Panc1 (cell line): ENCODE measurements at places on chromosomes 13 and 19. TPM values are rescaled to one million over a fixed set of nuclear protein-coding genes. Genes with fewer than 3 reads are reported as not detected.

- DNase-seq: no peak
Observed at GRCh38 chr19:1252821-1253513, 4.6 kb downstream of the MIDN start.

DNA sequence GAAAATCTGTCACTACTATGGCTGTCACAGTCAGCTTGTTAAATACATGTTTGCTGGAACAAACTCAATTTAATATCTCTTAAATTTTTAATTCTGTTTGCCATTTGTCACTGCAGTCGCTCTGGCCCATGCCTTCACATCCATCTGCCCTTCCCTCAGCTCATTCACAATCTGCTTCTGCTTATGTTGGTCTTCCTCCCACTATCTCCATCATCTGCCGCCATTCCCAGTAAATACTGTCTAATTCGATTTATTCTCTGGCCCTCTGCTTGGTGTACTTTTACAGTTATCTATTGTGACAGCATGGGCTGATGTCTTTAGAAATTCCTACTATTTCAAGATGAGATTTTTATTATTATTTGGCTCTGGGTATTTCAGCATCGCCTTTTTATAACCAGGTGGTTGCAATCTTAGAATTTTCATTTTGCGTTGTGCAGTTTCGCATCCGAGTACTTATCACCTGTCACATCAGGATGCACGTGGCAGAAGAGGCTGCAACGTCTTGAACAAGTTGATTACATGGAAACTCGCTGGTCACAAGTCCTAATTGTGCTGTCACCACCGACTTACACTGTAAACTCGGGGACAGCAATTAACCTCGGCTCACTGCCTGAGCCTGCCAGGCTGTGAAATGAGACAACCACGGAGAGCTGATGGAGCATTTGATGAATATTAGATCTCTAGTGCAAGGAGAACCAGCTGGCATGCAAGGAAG is 158.4 kb downstream of the MYO16 start:
- DNase-seq: no peak

GRCh38 chr13:22049384-22049783 is 378.5 kb downstream of the FGF9 start:
- DNase-seq: no peak

Gene B3GNT8
- total RNA-seq: 0.10 TPM

DNA sequence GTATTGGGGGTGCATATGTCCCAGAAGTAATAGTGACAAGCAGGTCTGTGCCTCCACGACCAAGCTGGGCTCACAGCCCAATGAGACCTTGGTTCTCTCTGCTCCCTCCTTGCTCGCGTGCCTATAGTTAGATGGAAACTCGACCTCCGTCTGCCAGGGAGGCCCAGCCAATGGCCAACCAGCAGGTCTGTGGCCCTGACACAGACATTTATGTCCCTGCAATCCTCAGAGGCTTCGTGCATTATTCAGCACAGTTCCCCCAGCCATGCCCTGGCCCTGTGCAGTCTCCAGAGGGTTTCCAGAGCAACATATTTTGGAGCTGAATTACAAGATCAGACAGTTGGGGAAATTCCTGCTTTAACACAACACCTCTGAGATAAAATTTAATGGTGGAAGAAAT is 105.1 kb downstream of the UQCRFS1 start:
- no peak for DNase-seq

DNA sequence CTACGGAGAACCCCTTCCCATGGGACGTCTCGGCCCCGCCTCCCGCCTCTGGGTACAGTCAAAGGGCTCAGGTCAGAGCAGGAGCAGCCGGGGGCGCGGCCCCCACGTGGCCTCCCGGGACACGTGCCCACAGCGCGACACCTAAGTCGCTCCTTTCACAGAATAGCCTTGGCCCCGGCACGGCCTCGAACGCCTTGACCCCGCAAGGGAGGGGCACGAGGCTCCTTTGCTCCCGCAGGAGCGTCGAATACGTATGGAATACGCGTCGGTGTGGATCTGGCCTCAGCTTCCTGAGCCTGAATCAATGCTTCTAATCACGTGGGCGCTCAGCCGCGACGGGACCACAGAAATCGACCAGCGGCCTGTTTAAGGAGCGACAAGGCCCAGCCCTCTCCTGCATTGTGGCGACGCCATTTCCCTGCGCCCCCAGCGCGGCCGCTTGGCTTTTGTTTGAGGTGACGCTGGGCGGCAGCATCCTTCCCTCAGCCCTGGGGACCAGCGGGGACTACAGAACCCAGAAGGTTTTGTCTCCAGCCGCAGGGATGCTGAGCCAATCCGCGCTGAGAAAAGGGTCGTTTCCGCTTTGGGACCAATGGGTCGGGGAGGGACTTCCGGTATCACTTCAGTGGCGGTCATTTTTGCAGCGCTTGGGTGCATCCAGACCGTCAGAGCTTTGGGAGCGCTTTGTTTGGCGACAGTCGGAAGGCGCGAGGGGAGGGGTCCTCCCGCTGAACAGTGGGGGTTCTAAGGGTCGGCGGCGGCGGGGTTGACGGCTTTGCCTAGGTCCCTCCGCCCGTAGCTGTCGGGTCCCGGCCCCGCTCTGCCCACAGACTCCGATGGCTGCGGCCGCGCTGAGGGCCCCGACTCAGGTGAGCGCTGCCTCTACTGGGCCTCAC is at the start of gene ZIK1:
ZIK1 (plus strand) TSS at position 625 of the 896 bp plus-strand sequence; CDS start at position 837, 212 bp downstream.
- DNase-seq: no peak

DNA sequence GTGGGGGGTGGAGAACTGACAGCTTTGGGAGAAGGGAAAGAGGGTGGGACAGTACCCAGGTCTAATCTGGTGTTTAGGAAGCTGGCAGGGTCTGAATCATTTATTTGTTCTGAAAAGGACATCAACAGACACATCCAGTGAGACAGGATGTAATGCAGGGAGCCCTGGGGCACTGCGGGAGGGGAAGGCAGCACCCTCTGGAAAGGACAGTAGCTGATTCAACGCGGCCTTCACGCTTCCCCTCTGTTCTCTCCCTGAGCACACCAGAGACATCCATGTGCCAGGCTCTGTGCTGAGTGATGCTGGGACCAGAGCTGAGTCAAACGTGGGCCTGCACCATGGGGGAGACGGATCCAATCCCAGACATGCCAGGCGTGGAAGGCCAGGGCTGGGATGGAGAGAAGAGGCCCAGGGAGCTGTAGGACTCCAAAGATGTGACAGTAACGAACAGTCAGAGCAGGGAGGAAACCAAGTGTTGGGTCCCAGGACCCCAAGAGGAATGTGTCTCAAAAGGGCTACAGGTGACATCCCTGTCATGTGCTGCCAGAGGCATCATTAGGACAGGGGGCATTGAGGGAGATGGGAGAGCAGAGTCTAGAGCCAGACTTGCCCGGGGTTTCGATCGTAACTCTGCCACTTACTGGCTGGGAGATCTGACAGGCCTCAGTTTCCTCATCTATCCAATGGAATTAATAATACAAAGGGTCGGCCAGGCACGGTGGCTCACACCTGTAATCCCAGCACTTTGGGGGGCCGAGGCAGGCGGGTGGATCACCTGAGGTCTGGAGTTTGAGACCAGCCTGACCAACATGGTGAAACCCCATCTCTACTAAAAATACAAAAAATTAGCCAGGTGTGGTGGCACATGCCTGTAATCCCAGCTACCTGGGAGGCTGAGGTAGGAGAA is 1.7 kb downstream of the ETFB start:
- DNase-seq: no peak

GRCh38 chr13:40109351-40109844 is 453.9 kb downstream of the COG6 start:
- DNase-seq: no peak

DNA sequence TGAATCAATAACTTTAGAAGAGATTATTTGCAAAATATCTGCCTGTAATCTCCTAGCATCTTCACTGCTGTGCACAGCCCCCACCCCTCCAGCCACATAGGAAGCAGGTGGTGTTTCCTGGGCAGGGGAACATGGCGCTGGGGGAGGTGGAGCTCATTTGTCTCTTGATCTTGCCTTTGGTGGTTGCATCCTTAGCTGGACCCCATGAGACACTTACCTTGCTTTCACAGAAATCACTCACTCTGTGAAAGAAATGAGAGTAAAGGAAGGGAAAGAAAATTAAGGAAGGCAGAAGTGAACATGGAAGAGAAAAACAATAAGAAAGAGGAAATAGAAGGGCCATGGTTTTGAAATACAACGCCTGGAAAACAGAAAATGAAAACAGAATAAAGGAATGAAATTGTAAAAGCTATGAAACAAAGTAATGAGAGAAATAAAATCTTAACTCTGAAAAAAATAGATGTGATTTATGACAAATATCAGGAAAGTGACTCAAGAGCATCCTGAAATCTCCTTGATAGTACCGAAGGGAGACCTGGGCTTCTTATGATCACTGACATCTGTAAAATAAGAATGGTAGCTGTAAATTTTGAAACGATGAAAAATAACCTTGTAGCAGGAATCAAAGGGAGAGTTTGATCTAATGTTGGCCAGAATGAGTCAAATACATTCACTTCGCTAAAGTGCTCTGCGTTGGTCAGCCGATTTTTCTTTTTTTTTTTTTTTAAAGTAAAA is 17.2 kb upstream of the RNASEH2B start:
- DNase-seq: no peak

DNA sequence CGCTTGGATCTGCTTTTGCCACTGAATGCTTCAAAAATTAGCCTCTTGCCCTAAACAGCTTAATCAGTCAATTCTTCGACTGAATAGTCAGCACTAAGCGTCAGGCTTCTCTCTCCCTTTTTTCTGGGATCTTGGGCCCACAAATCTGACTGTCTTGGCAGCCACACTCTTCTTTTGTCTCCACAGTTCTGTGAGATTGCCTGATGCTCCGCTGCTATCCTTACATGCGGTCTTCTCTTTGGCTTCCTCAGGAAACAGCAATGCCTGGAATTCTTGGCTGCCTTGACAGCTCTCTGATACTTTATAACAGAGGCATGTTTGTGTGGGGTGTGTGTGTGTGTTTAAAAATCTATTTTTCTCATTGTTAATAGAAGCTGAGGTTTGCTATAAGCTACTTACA is 32.6 kb downstream of the ERCC5 start:
- DNase-seq: no peak

DNA sequence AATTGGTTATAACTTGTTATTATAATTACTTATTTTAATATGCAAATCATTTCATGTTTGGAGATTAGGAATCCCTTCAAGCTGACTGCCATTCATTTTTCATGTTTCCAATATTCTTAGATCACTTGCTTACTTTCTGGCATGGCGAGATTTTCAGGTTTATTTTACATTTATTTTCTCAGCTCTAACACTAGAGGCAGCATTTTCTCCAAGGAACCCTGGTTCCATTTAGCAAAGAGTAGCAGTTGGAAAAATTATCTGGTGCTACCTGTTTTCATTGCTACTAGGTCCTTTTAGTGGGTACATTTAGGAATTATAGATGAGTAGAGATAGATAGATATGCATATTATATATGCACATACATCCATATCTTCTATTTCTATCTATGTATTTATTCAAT is 90.9 kb upstream of the TRPC4 start:
- no peak for DNase-seq

Gene SMIM44
- not detected for total RNA-seq

DNA sequence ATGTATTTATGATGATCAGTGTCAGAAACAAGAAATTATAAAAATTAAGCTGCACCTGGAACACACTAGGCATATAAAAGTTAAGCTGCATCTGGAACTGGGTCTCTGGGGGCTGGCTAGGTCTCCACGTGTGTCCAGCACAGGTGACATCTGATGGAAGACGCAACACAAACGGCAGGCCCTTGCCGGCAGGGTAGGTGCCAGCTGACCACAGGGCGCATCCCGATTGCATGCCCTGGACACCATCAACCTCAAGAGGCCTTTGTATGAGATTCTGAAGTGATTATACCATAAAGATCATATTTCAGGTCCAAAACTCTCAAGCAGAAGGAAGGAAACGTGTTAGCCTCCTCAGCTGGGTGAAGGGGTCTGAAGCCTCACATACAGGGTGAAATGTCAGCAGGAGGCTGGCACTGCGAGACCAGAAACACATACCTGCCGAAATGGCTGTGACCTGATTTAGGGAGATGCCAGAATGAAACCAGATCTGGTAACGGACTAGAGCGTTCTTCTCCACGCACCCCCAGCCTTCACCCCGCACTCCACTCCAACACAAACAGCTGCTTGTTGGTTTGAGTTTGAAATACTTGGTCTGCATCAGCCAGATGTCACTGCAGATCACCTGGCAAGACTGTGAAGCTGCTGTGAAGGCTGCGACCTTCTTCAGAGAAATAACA is 37.3 kb downstream of the COL4A1 start:
- no peak for DNase-seq

GRCh38 chr19:39362682-39363657 is 20.7 kb downstream of the SAMD4B start:
- DNase-seq: no peak

GRCh38 chr13:46321494-46322225 is 65.4 kb downstream of the RUBCNL start:
- peak; percentile 32 for DNase-seq

Gene FBXL12
- total RNA-seq: 29.2 TPM

Gene CLEC4M
- not detected for total RNA-seq
